ENCODE measurements at places on chromosomes 7 and 10. TPM values are rescaled to one million over a fixed set of nuclear protein-coding genes. Genes with fewer than 3 reads are reported as not detected.

NPSR1 gene
- total RNA-seq = not detected

RADIL gene
- total RNA-seq = 0.22 TPM

TMEM213 gene
- total RNA-seq = not detected

MSS51 gene
- total RNA-seq = 0.87 TPM

NME8 gene
- not detected for total RNA-seq

TWIST1 gene
- total RNA-seq = 5.7 TPM

FAM25A gene
- total RNA-seq = not detected

UTF1 gene
- 0.18 TPM for total RNA-seq

HOXA13 gene
- not detected for total RNA-seq

LLCFC1 gene
- total RNA-seq = not detected

PLAC9 gene
- 2.3 TPM for total RNA-seq

C10orf143 gene
- 0.73 TPM for total RNA-seq

- no peak overlapping the region for H3K4me3 ChIP-seq
- no peaks in the 10 kb centered on the region for H3K36me3 ChIP-seq
- DNase-seq = no peak
- H3K27ac ChIP-seq = no peak overlapping the region
- no peaks in the 10 kb centered on the region for H3K27me3 ChIP-seq
Measured at GRCh38 chr7:87432536-87432935, 42.9 kb downstream of the ABCB4 start.

DNA sequence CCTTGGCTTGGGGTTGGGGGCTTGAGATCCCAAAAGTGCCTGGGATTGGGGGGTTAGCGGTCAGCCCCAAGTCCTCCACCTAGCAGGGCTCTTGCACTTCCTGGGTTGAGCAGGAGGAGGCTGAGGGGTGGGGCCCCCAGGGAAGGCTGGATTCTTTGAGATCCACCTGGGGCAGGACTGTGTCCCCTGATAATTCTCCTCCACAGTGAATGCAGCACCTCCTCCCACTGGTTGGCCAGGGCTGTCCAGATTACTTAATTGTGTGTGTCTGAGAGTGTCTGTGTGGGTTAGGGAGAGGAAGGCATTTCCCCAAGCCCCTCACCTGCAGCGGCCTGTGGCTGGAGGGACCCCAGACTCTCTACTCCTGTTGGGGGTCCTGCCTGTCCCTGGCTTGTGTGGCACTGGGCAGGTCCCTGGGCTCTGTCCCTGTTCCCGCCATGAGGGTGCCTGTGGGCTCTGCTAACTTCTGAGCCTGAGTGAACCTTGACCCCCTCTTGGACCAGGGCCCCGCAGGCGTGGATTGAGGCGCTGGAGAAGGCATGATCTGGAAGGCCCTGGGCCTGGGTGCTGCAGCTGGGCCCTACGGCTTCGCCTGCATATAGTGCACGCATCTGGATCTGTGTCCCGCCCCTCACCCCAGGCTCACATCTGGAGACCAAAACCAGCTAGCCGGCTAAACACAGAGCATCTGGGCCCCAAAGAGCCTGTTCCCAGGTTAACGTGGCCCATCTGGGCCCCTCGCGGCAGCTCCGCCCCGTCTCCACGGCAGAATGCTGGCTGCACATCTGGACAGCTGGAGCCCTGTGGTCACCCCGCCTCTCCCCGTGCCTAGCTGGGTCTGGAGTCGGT, 10.4 kb downstream of the TMEM270 start:
- no peaks in the 10 kb centered on the region for H3K36me3 ChIP-seq
- DNase-seq = no peak
- H3K4me3 ChIP-seq = no peak overlapping the region
- no peak overlapping the region for H3K27ac ChIP-seq
- H3K4me1 ChIP-seq = peaks cover 15% of the 10 kb centered on the region

DNA sequence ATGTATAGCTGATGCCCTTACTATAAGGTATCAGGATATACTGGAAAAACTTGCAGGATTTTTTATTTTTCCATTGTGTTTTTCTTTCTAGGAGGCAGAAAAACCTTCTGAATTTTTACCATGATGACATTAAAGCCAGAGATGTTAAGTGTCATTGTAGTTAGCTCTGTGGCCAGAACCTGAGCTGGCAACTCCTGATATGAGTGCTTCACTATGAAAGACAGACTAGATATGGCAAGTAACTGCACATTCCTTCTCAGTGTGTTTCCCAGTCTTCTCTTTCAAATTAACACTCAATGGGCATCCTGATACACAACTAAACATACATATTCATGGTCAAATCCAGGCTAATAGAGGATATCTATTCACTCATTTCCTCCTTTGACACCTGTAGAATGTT, 166.2 kb downstream of the CTTNBP2 start:
- H3K4me3 ChIP-seq = no peak overlapping the region
- H3K27ac ChIP-seq = no peak overlapping the region
- no peaks in the 10 kb centered on the region for H3K36me3 ChIP-seq
- no peaks in the 10 kb centered on the region for H3K27me3 ChIP-seq

- H3K4me1 ChIP-seq = no peaks in the 10 kb centered on the region
- no peaks in the 10 kb centered on the region for H3K36me3 ChIP-seq
- H3K27ac ChIP-seq = no peak overlapping the region
- no peak for DNase-seq
- no peak overlapping the region for H3K4me3 ChIP-seq
Measured at GRCh38 chr7:25308246-25308645, 80.0 kb upstream of the NPVF start.

DNA sequence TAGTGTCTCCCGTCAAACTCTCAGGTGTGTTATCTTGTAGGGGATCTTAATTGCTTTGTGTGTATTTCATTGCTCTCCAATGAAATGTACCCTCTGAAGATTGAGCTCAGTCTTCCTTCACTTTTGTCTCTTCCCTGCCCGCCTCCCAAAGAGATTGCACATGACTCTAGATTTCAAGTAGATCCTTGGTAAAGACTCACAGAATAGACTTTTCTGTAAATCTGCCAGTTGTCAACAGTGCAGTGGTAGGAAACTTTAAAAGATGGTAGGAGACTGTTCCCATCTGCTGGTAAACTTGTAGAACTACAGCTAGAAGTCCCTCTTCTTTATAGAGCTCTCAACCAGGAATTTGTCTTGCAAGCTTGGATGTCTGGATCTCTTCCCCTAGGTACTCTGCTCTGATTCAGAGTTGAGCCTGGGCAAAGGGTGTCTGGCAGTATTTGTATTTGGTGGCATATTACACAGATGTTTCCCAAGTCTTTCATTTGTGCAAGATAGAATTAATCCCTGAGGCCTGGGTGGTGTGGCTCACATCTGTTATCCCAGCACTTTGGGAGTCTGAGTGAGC, 9.6 kb downstream of the CCL26 start:
- H3K4me1 ChIP-seq = no peaks in the 10 kb centered on the region
- no peak overlapping the region for H3K27ac ChIP-seq
- peak; percentile 48 for DNase-seq
- no peaks in the 10 kb centered on the region for H3K27me3 ChIP-seq
- H3K36me3 ChIP-seq = no peaks in the 10 kb centered on the region

DNA sequence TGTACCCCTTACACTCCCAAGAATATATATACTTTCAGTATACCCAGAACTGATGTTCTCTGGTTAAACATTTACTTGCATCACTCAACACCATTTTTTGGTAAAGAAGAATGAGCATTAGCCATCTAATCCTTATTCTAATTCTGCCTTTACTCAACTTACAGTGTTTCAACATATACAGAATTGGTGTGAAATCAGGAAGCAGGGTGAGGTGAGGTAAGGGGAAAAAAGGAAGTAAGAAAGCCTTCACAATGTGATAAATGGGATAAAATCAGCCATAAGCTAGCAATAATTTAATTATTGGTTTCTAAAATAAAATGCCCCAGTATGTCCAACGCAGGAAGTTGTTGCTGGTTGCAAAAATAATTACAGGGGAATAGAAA, 605.4 kb downstream of the KCNMA1 start:
- DNase-seq = no peak
- no peak overlapping the region for H3K4me3 ChIP-seq
- H3K27me3 ChIP-seq = no peaks in the 10 kb centered on the region
- H3K36me3 ChIP-seq = no peaks in the 10 kb centered on the region

- H3K4me3 ChIP-seq = no peak overlapping the region
- no peaks in the 10 kb centered on the region for H3K4me1 ChIP-seq
- H3K36me3 ChIP-seq = no peaks in the 10 kb centered on the region
- no peaks in the 10 kb centered on the region for H3K27me3 ChIP-seq
- no peak for DNase-seq
Measured at GRCh38 chr7:85882335-85882734, 695.5 kb upstream of the SEMA3D start.

- H3K27ac ChIP-seq = peak within 1 kb of the TSS; percentile 94
- DNase-seq = peak; percentile 93
Measured at GRCh38 chr10:37857287-37858211, at the start of gene ZNF248. TSS of gene ZNF248 (minus strand) at chr10:37857610. CDS start at chr10:37856310, 1,300 bp downstream.

- DNase-seq = no peak
- H3K27me3 ChIP-seq = peaks cover 41% of the 10 kb centered on the region
- H3K36me3 ChIP-seq = no peaks in the 10 kb centered on the region
- peak within 1 kb of the TSS; percentile 17 for H3K4me3 ChIP-seq
Measured at GRCh38 chr7:50304129-50304910, at the start of gene IKZF1. TSS of gene IKZF1 (plus strand) at chr7:50304716. CDS start at chr7:50319062, 14,346 bp downstream.

DNA sequence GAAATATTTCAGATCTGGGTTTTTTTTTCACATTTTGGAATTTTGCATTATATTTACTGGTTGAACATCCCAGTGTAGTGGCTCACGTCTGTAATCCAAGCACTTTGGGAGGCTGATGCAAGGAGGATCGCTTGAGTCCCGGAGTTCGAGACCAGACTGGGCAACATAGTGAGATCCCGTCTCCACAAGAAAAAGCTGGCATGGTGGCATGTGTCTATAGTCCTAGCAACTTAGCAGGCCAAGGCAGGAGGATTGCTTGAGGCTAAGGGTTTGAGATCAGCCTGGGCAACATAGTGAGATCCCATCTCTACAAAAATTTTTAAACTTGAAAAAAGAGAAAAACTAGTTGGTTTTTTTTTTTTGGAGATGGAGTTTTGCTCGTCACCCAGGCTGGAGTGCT, 6.0 kb downstream of the RFC2 start:
- H3K4me3 ChIP-seq = no peak overlapping the region
- H3K27ac ChIP-seq = no peak overlapping the region
- DNase-seq = no peak
- peaks cover 4% of the 10 kb centered on the region for H3K4me1 ChIP-seq
- peaks cover 16% of the 10 kb centered on the region for H3K36me3 ChIP-seq

GRCh38 chr10:110695539-110695886, 51.4 kb downstream of the RBM20 start:
- H3K36me3 ChIP-seq = no peaks in the 10 kb centered on the region
- no peak for DNase-seq
- no peaks in the 10 kb centered on the region for H3K4me1 ChIP-seq
- H3K4me3 ChIP-seq = no peak overlapping the region
- no peaks in the 10 kb centered on the region for H3K27me3 ChIP-seq
- no peak overlapping the region for H3K27ac ChIP-seq

- H3K4me1 ChIP-seq = peaks cover 23% of the 10 kb centered on the region
- no peak overlapping the region for H3K27ac ChIP-seq
- H3K27me3 ChIP-seq = peaks cover 28% of the 10 kb centered on the region
- H3K36me3 ChIP-seq = no peaks in the 10 kb centered on the region
Measured at GRCh38 chr7:114085592-114086501, 167.0 kb upstream of the PPP1R3A start.

DNA sequence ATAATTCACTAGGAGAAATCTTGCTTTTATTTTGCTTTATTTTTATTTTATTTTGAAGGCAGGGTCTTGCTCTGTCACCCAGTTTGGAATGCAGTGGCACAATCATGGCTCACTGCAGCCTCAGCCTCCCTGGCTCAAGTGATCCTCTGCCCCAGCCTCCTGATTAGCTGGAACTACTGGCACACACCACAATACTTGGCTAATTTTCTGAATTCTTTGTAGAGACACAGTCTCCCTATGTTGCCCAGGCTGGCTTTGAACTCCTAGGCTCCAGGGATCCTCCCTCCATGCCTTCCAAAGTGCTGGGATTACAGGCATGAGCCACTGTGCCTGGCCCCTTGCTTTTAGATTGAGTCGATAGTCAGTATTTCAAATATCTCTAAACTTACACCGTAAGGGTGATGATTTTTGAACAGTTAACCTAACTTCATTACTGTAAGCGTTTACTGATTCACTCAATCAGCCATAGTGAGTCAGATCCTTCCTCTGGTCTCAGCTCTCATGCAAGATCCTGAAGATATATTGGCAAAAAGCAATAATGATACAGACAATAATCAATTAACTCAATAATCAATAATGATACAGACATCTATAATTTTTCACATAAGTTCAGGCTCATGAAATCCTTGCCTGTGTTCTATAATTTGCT, 239.5 kb downstream of the KIAA1217 start:
- no peaks in the 10 kb centered on the region for H3K36me3 ChIP-seq
- no peaks in the 10 kb centered on the region for H3K27me3 ChIP-seq
- DNase-seq = peak; percentile 53
- H3K27ac ChIP-seq = peak overlapping the region; percentile 80

DNA sequence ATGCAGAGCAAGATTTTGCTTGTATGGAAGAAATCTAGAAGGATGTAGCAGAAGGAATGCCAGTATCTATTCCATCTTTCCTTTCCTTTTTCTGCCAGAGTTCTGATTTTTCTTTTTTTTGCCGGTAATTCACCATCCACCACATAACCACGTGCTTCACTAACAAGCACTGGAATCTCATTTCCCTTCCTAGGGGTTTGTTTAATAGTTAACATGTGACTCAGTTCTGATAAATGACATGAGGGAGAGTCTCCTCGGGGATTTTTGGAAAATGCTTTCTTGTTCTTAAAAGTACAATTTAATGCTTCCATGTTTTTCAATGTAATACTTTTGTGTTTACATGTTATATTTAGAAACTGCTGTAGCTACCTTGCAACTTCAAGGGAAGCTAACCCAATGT, 590.2 kb downstream of the SH2D4B start:
- DNase-seq = no peak
- H3K4me1 ChIP-seq = no peaks in the 10 kb centered on the region
- H3K27me3 ChIP-seq = no peaks in the 10 kb centered on the region
- no peak overlapping the region for H3K4me3 ChIP-seq
- no peak overlapping the region for H3K27ac ChIP-seq

DNA sequence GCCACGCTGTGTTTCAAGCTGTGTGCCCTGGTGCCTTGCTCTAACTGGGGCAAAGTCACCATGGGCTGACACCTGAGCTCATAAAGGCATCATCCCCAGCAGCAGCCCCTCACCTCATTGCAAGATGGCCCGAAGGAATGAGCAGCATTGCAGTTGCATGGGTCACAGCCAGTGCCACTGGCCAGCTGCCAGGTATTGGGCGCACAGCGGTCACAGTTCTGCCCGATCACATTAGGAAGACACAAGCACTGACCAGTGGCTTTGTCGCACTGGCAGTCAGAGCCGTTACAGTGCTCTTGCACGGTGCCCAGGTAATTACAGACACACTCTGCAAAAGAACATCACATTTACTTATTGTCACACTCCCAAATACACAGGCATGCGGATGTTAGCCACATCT, 51.1 kb downstream of the LAMB1 start:
- peak overlapping the region; percentile 36 for H3K27ac ChIP-seq
- DNase-seq = no peak
- H3K4me3 ChIP-seq = no peak overlapping the region
- peaks cover 68% of the 10 kb centered on the region for H3K36me3 ChIP-seq

GRCh38 chr7:88806280-88807037, 10.9 kb upstream of the TEX47 start:
- DNase-seq = no peak
- H3K4me3 ChIP-seq = no peak overlapping the region
- no peaks in the 10 kb centered on the region for H3K4me1 ChIP-seq
- H3K36me3 ChIP-seq = no peaks in the 10 kb centered on the region
- no peaks in the 10 kb centered on the region for H3K27me3 ChIP-seq

GRCh38 chr10:112912410-112912928, 37.6 kb upstream of the TCF7L2 start:
- H3K27me3 ChIP-seq = no peaks in the 10 kb centered on the region
- no peak overlapping the region for H3K4me3 ChIP-seq
- DNase-seq = no peak
- peaks cover 8% of the 10 kb centered on the region for H3K4me1 ChIP-seq
- no peak overlapping the region for H3K27ac ChIP-seq
- no peaks in the 10 kb centered on the region for H3K36me3 ChIP-seq

All from astrocyte (in vitro differentiated cells and primary cell).